ENCODE measurements at places on chromosomes 1 and 21.

DNA sequence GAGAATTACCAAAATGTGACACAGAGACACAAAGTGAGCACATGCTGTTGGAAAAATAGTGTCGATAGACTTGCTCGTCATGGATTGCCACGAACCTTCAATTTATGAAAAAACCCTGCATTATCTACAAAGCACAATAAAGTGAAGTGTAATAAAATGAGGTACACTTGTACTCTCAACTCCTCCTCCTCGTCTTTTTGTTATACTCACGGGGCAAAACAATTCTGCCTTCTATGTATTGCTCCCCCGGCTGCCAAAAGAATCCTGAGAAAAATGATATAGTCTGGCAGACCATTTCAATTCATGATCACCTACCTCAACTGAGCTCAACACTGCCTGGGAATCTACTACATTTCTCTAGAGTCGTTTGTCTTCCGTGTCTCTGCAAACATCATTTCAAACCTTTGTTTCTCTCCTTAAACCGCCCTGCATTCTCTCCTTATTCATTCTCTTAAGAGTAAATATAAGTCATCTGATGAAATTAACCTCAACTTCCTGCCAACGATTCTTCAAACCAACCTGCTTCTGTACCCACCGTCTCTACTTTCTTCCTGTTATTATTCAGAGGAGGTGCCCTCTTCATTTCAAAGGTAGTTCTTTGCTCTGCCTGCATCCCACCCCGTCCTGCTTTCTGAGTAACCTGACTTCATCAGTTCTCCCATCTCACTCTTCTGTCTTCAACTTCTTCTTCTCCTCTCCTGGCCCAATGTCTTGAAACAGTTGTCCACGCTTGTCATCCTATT is 12.9 kb upstream of the IL19 start:
- no peak for DNase-seq

DNA sequence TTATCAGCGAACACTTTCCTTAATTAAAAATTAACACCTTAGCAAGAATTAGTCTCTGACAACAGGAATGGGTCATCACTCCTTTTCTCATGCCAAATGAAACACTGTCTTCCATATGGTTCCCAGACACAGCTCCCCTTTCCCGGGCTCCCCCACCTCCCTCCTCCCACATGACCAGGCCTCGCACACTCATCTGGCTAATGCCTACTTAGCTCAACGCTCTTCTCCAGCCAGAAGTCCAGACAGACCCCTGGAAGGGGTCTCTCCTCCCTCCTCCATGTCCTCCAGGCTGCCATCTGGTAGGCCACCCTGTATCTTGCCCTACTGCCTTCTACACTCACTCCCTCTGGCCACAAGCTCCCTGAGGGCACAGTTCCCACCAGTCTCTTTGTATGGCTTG is 39.9 kb downstream of the KCNC4 start:
- no peak for DNase-seq

- no peak for DNase-seq
Observed at GRCh38 chr1:27006683-27007082, 6.0 kb downstream of the TENT5B start.

DNA sequence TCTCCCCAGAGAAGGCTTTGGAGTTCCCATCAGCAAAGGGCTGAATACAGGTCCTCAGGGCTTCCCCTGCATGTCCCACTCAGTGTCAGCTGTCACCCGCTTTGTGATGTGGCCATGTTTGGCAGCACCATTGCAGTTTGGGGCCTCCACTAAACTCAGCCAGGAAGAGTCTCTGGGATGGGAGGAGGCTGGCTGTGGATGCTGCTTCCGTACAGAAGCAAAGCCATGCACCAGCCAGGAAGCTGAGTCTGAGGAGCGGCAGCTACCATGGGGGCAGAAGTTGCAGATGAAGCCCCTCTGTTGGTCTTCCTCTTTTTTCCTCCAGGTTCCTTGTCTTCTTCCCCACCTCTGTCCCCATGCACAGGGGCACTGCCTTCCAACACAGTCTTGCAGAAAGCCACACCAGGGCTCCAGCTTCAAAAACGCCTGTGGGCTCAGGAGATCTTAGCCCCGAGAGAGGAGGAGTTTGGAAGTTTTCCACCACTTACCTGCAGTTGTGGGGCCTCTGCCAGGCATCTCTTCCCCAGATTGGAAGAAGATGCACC is 416.8 kb downstream of the NPHP4 start:
- DNase-seq: no peak

DNA sequence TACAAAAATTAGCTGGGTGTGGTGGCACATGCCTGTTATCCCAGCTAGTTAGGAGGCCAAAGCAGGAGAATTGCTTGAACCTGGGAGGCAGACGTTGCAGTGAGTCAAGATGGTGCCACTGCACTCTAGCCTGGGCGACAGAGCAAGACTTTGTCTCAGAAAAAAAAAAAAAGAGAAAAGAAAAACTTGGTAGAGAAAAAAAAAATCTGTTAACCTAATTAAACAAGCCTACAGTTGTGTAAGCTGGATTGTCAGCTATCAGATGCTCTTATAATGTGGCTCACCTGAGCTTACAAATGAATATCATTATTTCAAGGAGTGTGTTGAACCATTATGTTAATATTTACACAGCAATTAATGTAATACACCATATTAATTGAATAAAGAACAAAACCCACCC is 26.4 kb upstream of the EYA3 start:
- DNase-seq: no peak

GRCh38 chr1:87274851-87275250 is 53.8 kb upstream of the LMO4 start:
- no peak for DNase-seq

- DNase-seq: peak; percentile 23
Observed at GRCh38 chr1:248924696-248925532, 18.9 kb downstream of the PGBD2 start.

DNA sequence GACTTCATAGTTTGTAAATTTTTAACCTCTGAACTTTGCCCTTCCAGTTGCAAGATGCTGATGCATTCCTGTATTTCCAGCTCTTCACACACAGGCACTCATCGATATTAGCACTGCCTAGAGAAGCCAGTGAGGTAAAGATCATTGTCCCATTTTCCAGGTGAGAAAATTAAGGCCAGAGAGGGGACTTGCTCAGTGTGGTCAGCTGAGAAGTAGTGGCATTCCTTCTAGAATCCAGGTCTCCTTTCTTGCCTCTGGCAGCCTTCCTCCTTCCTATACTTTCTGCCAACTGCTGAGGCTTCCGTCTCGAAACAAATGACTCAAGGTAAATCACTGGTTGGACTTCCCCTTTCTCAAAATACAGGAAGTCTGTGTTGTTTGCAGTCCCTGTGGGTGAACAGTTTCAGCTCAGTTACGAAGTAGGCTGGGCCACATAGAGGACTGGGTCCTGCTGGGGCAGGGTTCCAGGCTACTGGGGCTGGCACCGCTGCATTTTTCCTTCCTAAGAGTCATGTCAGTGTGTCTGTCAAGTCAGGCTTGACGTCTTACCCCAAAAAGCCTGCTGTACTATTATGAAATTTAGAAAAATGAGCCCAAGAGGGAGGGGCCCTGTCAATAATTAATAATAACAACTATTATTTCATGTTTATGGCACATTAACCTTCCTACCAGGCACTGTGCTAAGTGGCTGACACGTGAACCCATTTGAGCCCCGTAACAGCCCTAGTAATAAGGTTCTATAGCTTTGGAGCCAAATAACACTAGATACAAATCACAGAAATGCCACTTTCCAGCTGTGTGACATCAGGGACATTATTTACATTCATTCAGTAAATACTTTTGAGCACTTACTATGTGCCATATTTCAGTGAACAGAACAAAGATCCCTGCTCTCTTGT is 16.6 kb upstream of the RNF19B start:
- no peak for DNase-seq

DNA sequence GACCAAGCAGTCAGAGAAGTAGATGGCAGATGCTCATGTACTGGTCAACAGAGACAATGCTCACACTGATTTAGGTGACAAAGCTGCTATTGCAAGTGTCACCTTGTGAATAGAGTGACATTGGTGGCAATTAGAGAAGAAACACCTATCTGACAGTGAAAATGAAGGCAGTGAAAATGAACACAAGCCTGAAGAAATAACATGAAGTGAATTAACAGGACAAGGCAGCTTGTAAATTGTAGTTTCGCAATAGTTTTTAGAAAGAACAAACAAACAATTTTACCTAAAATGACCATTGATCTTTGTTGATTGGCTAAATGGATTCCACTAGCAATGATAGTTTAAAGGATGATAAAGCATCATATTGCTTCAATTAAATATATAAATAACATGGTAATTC is 1389.5 kb downstream of the PLA2G4A start:
- DNase-seq: no peak

DNA sequence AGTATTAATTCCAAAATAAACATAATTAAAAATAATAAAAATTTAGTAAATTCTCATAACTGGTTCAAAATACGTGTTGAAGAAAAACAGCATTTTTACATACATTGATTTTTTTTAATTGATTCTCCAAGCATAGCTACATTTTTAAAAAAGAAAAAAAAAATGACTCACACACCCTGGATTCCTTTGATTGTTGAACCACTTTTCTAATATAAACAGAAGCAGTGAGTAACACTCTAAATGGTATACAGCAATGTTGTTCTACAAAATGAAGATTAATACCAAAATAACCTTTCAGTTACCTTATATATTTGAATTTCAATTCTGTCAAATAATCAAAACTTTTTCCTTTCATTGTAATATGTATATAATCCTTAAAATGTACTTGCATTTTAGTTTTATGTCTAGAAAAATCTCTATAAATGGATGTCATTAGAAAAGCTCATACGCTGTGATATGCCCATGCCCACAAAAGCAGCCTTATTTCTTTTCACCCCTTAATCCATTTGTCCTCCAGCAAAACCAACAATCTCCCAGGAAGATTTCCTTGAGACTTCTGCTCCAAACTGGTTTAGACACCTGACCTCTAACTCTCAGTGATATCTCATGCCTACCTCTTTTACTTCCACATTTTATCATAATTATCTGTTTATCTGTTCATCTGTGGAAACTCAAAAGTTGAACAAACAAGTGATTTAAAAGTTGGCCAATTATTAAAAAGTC is 246.4 kb upstream of the NR5A2 start:
- DNase-seq: no peak

DNA sequence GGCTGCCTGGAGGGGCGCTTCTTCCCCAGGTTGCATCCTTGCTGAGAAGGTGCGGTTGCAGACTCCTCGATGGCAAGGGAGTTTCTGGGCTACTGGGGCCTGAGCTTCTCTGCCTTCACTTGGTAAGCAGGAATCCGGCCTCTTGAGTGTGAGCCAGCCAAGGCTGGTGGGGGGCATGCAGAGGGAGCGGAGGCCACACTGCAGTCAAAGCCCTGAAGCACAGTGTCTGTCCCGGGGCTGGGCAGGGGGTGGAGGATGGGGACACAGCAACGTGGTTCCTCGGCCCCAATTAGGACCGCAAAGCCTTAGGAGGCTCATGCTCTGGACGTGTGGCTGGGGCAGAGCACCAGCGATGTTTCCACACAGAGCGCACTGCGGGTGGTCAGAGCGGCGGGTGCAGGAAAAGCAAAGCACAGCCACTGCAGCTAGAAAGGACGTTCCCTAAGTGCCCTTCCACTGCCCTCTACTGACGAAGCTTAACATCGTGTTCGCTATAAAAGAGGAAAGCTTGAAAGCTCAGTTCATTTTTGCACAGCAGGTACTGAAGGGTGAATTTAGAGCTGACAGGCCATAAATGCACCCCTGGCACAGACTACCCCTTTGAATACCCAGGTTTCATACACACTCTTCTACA is 60.7 kb upstream of the COG2 start:
- no peak for DNase-seq

GRCh38 chr1:187413405-187414169 is 584.8 kb downstream of the PLA2G4A start:
- DNase-seq: no peak

GRCh38 chr1:64084451-64084850 is 119.0 kb upstream of the UBE2U start:
- no peak for DNase-seq

DNA sequence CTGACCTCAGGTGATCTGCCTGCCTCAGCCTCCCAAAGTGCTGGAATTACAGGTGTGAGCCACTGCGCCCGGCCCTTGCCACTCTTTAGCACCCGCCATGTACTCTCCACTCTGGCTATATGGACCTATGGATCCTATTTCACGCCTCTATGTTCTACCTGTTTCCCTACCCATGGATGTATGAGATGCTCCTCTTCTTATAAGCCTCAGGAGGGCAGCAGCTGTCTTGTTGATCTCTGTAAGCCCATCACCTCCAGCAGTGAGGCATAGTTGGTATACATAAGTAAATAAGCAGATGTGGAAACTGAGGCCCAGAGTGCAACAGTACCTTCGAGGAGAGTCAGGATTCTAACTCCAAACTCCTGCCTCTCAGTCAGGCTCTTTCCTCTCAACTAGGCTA is 24.7 kb upstream of the ARTN start:
- DNase-seq: no peak

- DNase-seq: no peak
Observed at GRCh38 chr1:188432427-188432826, 1603.7 kb downstream of the PLA2G4A start.

- no peak for DNase-seq
Observed at GRCh38 chr1:197980457-197980856, 63.3 kb downstream of the LHX9 start.

DNA sequence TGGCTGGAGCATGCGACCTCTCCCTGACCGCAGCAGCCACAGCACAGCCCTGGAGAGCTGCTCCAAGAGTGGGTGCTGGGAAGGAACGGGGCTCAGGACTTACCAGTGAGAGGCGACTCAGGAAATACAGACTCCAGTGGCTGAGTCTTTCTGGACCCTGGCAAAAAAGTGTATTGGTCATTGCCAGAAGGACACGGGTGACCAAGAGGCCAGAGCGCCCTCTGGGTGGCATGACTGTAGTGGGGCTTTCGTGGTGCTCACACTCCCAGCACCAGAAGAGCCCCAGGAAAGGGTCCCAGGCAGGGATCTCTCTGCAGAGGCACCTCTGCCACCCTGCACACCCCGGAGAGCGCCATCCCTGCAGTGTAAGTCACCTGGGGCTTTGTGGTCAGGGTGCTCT is 8.9 kb upstream of the PRDM16 start:
- no peak for DNase-seq

GRCh38 chr1:197559244-197559643 is 216.0 kb downstream of the DENND1B start:
- DNase-seq: no peak

DNA sequence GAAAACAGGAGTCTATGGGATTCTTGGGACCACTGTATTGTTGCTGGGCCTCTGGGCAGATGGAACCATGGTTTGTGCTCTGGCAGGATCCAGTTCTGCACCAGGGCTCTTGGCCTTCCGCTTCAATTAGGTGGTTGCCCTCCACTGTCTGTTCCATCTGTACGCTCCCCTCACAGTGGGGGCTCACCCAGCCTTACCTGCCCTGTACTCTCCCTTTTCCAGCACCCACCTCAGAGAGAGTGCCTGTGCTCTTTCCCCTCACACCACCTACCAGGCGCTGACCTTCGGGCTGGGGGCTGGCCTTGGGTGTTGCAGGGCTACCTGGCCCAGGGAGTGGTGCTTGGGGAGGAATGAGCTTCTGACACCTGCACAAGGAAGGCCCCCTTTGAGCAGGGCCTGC is 7.5 kb downstream of the PKNOX1 start:
- DNase-seq: no peak

DNA sequence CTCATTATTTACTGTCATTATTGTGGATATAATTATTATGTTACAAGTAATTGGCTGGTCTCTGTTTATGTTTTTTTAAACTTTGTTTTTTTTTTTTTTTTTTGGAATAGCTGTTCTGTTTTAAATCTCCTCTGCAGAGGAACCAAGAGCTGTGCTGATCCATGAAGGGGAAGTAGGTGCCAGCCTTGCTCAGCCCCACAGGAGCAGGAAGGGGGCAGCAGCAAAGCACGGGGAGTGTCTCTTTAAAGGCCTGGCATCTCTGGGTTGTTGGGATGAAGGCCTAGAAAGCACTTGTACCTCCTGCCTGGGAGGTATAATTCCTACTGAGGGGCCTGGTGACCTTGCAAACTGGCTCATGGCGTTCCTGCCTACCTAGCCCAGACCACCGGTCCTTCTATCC is 2.5 kb upstream of the GRHL3 start:
- DNase-seq: peak; percentile 21
